ENCODE measurements at places on chromosomes 5 and 9. TPM values are rescaled to one million over a fixed set of nuclear protein-coding genes. Genes with fewer than 3 reads are reported as not detected.

DNA sequence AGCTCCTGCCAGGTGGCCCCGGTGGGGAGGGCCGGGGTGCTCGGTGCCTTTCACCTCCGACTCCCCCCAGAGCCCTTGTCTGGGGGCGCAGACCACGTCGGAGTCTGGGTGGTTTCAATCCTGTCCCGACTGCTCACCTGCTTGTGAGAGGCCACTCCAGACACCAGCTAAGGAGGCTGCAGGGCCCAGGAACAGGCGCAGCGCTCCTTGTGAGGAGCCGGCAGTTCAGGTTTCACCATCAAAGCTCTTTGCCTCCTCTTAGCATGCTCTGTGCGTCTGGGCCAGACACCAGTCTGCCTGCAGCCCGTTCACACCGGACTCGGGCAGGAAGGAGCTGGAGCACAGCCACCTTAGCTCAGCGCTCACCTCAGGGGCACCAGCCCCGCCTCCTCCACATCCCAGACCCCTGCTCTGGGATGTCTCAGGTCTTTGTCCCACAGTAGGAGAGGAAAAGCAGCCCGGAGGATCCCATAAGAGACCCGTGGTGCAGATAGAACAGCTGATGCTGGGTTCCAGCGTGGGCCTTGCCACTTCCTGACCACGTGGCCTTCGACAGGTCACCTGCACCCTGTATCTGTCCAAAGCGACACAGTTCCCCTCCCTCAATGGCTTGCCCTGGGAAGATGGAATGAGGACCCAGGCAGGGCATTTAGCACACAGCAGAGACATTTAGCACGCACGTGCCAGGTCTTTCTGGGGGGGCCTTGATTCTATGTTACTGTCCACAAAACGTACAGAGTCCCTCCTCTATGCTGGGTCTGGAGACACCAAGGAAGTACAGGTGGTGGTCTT is 106.2 kb upstream of the LMX1B start:
- DNase-seq = no peak

DNA sequence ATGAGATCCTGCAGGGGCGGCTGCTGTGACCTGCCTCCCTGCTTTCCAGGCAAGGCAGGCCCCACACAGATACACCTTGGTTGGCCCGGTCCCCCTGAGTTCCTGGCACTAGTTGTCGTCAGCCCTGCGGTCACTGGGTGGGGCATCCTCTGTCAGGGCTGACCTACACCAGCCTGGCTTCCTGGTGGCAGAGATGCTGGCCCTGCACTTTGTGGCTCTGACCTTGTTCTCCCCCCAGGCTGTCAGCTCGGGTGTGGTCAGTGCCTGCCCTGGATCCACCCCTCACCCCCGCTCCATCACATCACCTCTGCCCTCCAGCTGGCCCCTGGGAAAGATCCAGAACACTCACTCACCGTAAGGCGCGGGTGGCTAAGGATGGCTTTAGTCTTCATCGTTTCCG is 74.1 kb downstream of the PHF2 start:
- no peak for DNase-seq

DNA sequence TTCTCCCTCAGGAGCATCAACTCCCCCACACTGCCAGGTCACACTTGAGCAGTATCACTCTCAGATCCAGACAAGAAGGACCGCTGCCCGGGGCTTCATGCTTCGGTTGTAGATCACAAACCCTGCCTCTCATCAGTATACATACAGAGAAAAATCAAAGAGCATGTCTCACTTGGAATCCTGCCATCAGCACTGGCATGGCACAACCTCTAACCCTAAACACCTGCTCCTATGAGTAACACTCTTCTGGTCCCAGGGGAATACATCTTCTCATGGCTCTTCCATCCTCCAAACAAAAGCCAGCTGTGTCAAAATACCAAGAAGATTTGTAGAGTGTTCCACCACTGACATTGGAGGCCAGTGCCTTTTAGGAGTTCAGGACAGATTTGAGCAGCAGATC is 84.8 kb upstream of the MIER3 start:
- DNase-seq = no peak

- DNase-seq = no peak
These were observed 20.3 kb upstream of the ENC1 start for GRCh38 chr5:74660873-74661272.

DNA sequence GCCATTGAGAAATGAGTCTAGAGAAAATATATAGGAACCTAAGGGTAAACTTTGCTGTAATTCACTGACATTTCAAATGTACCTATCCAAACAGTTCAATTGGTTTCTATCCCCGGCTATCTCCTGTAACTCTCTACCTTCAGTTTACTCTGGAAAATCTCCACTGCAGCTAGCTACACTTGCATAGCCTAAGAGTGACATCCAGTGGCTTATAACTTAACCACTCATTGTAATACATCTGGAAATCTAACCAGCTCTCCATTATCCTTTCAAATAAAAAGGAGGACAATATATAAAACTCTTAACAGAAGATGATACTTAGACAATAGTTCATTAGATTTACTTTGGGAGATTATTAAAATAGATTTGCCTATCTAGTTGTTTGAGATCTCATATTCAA is 35.3 kb upstream of the SPDL1 start:
- DNase-seq = no peak

- no peak for DNase-seq
These were observed 154.7 kb downstream of the KIAA0825 start for GRCh38 chr5:94463739-94464138.

GRCh38 chr9:120161776-120162175 is 418.2 kb downstream of the CDK5RAP2 start:
- no peak for DNase-seq

GRCh38 chr5:16550316-16550952 is 66.4 kb downstream of the RETREG1 start:
- DNase-seq = no peak

DNA sequence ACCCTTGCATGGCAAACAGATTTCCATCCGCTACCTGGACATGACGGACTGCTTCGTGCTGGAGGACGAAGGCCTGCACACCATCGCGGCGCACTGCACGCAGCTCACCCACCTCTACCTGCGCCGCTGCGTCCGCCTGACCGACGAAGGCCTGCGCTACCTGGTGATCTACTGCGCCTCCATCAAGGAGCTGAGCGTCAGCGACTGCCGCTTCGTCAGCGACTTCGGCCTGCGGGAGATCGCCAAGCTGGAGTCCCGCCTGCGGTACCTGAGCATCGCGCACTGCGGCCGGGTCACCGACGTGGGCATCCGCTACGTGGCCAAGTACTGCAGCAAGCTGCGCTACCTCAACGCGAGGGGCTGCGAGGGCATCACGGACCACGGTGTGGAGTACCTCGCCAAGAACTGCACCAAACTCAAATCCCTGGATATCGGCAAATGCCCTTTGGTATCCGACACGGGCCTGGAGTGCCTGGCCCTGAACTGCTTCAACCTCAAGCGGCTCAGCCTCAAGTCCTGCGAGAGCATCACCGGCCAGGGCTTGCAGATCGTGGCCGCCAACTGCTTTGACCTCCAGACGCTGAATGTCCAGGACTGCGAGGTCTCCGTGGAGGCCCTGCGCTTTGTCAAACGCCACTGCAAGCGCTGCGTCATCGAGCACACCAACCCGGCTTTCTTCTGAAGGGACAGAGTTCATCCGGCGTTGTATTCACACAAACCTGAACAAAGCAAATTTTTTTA is 242.9 kb downstream of the MARCHF11 start:
- DNase-seq = no peak

DNA sequence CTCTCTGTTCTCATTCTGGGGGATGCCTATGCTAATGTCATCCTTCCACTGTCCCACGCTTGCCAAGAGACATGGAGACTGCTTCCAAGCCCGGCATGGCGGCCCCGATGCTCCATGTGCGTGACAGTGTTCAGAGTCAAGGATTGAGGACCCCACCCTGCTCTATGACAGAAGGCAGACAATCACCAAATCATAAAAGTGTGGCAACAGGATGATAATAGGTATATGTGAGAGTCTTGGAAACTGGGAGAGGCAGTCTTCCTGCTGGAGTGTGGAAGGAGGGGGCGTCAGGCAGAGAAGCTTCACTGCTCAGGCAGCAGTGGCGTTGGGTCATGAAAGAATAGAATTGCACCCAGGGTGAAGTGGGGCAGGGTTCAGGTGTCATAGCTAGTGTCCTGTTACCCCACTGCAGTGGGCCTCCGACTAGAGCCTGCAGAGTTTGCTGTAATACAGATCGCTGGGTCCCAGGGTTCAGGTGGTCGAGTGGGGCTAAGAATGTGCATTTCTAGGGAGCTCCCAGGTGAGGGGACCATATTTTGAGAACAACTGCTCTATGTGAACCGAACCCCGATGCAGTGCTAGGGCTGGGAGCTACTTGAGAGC is 12.5 kb upstream of the GADD45G start:
- no peak for DNase-seq

DNA sequence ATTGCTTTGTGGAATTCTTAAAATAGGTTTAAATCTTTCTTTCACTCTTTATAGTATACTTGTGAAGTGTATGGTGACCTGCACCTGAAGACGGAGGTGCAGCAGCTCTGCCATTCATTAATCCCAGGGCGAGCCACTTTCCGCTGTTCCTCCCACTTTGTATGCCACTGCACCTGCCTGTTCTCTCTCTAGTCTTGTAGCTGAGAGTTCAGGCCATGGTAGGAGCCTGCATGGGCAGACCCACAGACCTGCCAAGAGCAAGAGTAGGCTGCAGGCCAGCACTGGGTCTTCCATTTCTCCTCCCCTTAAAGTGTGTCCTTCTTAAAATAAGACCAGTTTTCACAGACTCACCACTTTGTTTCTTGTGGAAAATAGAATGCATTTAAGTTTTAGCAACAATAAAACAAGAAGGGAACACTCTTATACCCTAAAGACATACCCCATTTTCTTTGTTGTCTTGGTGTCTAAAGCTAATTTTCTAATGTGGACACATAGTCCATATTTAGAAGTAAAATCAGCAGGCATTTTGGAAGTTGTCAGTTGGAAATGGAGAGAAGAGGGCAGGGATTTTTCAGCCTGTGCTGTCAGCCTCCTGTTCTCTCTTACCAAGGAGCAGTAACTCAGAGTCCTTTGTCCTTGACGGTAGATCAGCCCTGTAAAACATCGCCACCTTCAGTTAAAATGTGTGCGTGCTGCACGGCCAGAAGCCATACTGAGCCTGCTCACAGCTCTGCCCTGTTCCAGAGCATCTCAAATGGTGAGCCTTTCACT is 103.2 kb downstream of the SNCAIP start:
- DNase-seq = peak; percentile 11

- DNase-seq = no peak
These were observed 24.1 kb downstream of the AHRR start for GRCh38 chr5:345404-346195.

- no peak for DNase-seq
These were observed 111.1 kb downstream of the PAM start for GRCh38 chr5:102866237-102866600.

DNA sequence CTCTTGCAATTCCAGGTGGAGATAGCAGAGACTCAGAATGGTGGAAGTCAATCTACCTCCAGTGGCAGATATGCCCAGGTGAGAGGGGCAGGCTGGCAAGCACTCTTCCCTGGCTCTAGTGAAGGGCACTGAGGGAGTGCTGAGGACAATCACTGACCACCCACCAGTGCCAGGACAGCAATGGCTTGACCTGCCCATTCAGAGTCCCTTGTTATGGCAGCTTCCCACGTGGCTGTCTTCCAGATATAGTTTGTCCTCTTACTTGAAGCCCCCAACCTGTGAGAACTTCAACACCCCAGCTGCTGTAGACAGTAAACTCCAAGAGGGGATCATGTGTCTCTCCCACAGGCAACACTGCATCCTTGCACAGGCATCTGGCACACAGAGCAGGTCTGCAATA is 104.7 kb downstream of the LHFPL2 start:
- no peak for DNase-seq

DNA sequence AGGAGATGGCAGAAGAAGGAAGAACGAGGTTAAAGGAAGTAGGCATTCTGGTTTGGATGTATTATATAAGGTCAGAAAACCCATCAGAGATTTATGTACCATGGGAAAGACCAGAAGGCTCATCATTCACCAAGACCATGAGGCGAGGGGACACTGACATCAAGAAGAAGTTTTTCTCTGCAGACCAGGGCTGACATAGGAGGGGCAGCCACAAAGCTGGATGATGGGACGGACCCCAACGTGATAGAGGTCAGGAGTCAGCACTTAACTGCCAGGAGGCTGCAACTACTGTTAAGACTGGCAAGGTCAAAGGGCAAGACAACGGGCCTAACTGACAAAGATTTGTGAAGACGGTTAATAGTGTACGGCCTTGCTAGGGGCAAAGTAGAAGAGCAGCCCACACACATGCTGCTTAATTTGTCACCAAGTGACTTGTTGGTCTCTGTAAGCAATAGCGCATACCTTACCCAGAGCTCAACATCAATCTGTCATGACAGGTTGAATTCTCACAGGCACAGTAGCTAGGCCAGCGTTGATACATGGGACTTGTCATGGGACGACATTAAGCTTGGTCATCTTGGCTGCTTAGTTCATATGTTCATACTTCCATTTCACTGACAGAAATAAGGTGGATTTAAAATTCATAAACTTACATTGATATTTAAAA is 579.7 kb upstream of the CDH10 start:
- DNase-seq = no peak

- no peak for DNase-seq
These were observed 163.3 kb upstream of the RAD23B start for GRCh38 chr9:107119735-107120134.

DNA sequence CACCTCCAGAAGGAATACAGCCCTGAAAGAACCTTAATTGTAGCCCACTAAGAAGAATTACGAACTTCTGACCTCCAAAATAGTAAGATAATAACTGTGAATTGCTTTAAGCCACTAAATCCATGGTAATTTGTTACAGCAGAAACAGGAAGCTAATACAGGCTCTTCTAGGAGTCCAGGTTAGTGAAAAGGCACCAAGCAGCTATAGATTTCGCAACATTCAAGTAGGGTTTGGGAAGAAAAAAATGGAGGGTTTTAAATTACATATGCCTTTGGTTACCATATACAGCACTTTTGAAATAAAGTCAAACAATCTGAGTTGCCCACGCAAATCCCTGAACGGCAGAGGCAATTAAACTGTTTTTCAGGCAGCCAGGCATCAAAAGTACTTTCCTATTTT is 1.7 kb upstream of the ACTL7A start:
- DNase-seq = no peak

GRCh38 chr5:534743-535671 is 10.8 kb upstream of the SLC9A3 start:
- DNase-seq = no peak

OLFM1 gene
- 77.8 TPM for total RNA-seq

CLTA gene
- total RNA-seq = 116 TPM

FAM221B gene
- total RNA-seq = not detected

CDO1 gene
- 73.2 TPM for total RNA-seq

PTGDS gene
- 52.1 TPM for total RNA-seq

PCDHGA4 gene
- 8.4 TPM for total RNA-seq

MYMK gene
- total RNA-seq = not detected

MCIDAS gene
- total RNA-seq = not detected
